ENCODE measurements at places on chromosomes 13 and 19.

GRCh38 chr19:42494321-42494720, 34.0 kb downstream of the CEACAM1 start:
- no peak overlapping the region for H3K4me3 ChIP-seq
- H3K27ac ChIP-seq = peak overlapping the region; percentile 24
- no peak for DNase-seq
- no peaks in the 10 kb centered on the region for H3K36me3 ChIP-seq
- H3K4me1 ChIP-seq = peaks cover 35% of the 10 kb centered on the region

GRCh38 chr19:1509602-1510441, 3.0 kb downstream of the ADAMTSL5 start:
- peaks cover 45% of the 10 kb centered on the region for H3K27me3 ChIP-seq
- peak overlapping the region; percentile 57 for H3K27ac ChIP-seq
- H3K4me1 ChIP-seq = peaks cover 11% of the 10 kb centered on the region
- DNase-seq = no peak
- H3K36me3 ChIP-seq = no peaks in the 10 kb centered on the region
- peak overlapping the region; percentile 63 for H3K4me3 ChIP-seq

DNA sequence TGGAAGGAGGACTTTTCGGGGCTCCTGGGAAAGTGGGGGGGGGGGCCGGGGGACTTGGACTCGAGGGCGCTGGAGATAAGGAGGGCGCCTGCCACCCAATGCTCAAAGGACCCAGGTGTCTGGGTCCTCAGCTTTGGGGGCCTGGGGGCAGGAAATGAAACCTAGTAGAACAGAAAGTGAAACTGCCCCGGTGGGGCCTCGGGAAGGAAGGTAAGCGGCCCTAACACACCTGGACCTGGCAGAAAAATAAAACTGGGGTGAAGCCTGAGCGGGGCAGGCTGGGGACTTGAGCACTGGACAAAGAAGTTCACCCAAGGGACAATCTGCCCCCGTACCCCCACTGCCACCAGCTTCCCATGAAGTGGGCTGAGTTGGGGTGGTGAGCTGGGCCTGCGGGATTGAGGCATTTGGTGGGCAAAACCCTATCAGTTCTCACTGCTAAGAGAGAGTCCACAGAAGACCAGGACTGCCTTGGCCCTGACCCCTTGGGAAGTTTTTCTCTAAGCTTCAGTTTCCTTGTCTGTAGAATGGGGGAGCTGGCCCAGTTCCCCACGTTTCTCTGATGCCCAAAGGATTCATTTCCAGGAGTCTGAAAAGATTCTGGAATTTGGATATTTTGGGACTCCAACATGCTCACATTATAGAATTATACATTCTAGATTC, 2.3 kb downstream of the PRKD2 start:
- H3K4me3 ChIP-seq = peak overlapping the region; percentile 97
- H3K36me3 ChIP-seq = peaks cover 4% of the 10 kb centered on the region
- no peak for DNase-seq

DNA sequence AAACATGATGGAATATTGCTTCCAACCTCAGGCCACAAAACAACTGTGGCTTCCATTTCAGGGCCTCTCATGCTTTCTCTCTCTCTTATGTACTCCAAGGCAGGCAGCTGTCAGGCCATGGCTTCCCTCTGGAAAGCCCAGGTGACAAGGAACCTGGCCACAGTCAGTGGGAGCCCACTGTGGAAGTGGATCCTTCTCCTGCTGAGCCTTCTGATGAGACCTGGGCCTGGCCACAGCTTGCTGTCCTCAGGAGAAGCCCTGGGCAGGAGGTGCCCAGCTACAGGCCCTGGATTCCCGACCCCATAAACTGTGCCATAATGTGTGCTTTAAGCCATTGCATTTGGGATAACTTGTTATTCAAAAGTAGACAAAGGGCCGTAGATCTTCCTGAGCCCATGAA, 71.2 kb downstream of the SPACA7 start:
- H3K4me3 ChIP-seq = no peak overlapping the region
- no peak overlapping the region for H3K27ac ChIP-seq
- no peaks in the 10 kb centered on the region for H3K36me3 ChIP-seq
- peaks cover 35% of the 10 kb centered on the region for H3K27me3 ChIP-seq
- H3K4me1 ChIP-seq = peaks cover 11% of the 10 kb centered on the region

- H3K4me1 ChIP-seq = peaks cover 5% of the 10 kb centered on the region
- H3K36me3 ChIP-seq = no peaks in the 10 kb centered on the region
- no peak overlapping the region for H3K4me3 ChIP-seq
- peaks cover 64% of the 10 kb centered on the region for H3K27me3 ChIP-seq
- DNase-seq = no peak
These were observed 18.2 kb upstream of the MEIS3 start for GRCh38 chr19:47437500-47437899.

DNA sequence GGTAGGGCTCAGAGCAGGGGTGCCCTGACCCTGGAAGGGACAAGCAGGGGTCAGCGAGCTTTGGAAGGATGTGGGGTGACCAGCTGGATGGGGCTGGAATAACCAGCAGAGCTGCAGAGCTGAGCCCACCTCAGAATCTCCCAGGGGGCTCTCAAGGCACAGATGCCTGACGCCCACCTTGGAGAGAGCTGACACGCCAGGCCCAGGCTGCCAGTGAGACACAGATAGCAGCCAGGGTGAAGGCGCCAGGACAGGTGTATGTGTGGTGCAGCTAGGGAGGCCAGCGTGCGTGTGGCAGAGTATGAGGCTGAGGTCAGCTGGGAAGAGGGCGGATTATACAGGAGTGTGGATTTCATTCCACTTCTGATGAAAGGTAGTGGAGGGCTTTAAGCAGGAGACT, 8.9 kb downstream of the AP1M1 start:
- DNase-seq = no peak
- no peak overlapping the region for H3K27ac ChIP-seq
- H3K36me3 ChIP-seq = peaks cover 23% of the 10 kb centered on the region
- H3K27me3 ChIP-seq = no peaks in the 10 kb centered on the region
- H3K4me1 ChIP-seq = no peaks in the 10 kb centered on the region

DNA sequence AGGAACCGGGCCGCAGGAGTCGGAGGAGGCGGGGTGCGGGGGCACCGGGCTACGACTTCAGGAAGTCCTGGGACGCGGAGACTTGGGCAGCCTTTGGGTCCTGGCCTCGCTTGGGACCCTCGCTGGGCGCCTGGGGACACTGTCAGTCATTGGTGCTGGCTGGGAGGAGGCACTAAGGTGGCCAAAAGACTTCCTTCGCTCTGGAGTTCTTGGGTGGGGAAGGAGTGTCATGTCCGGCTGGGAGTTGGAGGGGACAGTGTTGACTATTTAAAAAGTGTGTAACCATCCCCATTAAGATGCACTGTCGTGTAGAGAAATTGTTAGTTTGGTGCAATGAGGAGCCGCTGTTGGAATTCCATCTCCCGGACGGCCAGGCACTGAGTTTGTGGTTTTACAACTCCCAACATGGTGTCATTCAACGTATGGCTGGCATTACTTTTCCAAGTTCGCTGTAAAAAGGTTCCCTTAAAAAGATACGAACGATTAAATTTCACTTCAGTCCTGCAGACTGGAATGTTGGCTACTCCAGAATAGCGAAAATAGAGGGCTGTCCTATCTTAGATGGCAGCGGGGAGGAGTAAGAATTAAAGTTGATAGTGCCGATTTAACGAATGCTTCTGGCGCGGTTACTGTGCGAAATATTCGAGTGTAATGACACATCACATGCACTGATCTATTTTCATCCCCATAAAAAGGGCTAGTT, 776 bp downstream of the DNAJC3 start:
- peak overlapping the region; percentile 90 for H3K27ac ChIP-seq
- peaks cover 28% of the 10 kb centered on the region for H3K4me1 ChIP-seq
- DNase-seq = no peak
- H3K4me3 ChIP-seq = peak overlapping the region; percentile 99
- H3K36me3 ChIP-seq = peaks cover 7% of the 10 kb centered on the region

DNA sequence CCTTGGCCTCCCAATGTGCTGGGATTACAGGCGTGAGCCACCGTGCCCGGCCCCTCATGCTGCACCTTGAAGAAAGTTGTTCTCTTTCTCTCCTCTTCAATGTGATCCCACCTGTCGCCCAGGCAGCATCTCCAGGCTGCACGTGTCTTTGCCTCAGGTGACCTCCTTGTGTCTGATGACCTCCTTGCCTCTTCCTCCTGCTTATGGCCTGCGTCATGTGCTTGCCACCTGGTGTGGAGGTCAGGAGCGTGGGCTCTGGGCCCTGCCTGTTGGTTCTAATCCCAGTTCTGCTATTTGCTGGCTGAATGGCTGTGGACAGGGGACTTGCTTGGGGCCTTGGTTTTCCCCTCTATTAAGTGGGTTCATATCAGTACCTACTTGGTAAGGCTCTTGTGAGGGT, 6.3 kb downstream of the BICRA start:
- H3K27me3 ChIP-seq = no peaks in the 10 kb centered on the region
- H3K36me3 ChIP-seq = peaks cover 6% of the 10 kb centered on the region
- no peak overlapping the region for H3K4me3 ChIP-seq
- no peak overlapping the region for H3K27ac ChIP-seq
- peaks cover 37% of the 10 kb centered on the region for H3K4me1 ChIP-seq

- H3K4me3 ChIP-seq = no peak overlapping the region
- no peak for DNase-seq
- H3K27me3 ChIP-seq = no peaks in the 10 kb centered on the region
- no peak overlapping the region for H3K27ac ChIP-seq
- peaks cover 10% of the 10 kb centered on the region for H3K4me1 ChIP-seq
- H3K36me3 ChIP-seq = no peaks in the 10 kb centered on the region
These were observed 1702.2 kb downstream of the EFNB2 start for GRCh38 chr13:104833221-104833620.

GRCh38 chr13:75025956-75026355, 456.0 kb downstream of the TBC1D4 start:
- DNase-seq = no peak
- no peak overlapping the region for H3K4me3 ChIP-seq
- H3K4me1 ChIP-seq = no peaks in the 10 kb centered on the region
- no peak overlapping the region for H3K27ac ChIP-seq
- no peaks in the 10 kb centered on the region for H3K27me3 ChIP-seq

DNA sequence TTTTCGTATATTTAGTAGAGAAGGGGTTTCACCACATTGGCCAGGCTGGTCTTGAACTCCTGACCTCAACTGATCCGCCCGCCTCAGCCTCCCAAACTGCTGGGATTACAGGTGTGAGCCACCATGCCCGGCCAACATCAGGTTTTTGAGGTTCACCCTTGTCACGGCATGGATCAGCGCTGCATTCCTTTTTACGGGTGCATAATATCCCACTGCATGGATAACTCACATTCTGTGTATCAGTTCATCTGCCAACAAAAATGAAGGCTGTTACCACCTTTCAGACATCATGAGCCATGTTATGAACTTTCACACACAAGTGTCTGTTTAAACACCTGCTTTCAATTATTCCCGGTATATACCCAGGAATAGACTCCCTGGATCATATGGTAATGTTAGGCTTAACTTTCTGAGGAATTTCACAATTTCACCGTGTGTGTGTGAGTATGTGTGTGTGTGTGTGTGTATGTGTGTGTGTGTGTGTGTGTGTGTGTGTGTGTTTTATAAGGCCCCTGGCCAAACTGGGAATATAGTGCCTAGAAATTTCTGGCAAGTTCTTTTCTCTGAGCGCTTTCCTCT, 52.2 kb downstream of the AP1M1 start:
- DNase-seq = no peak
- no peak overlapping the region for H3K27ac ChIP-seq
- peaks cover 4% of the 10 kb centered on the region for H3K27me3 ChIP-seq
- no peaks in the 10 kb centered on the region for H3K36me3 ChIP-seq
- H3K4me3 ChIP-seq = no peak overlapping the region

DNA sequence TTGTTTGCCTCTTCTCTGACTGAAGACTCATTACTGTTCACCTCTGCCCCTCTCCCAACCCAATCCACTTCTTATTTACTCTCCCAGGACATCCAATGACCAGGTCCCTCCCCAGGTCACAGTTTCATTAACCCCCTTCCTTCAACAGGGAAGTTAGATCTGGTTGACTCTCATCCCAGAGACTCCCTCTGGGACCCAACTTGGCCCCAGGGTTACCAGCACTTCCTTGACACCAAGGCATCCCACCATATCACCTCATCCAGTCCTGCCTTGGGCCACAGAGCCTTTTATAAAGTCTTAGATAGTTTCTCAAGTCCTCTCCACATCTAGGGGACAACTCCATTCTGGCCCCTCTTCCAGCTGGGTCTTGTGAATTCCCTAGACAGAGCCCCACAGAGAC, 470.6 kb upstream of the TSHZ3 start:
- peaks cover 10% of the 10 kb centered on the region for H3K27me3 ChIP-seq
- no peak overlapping the region for H3K4me3 ChIP-seq

DNA sequence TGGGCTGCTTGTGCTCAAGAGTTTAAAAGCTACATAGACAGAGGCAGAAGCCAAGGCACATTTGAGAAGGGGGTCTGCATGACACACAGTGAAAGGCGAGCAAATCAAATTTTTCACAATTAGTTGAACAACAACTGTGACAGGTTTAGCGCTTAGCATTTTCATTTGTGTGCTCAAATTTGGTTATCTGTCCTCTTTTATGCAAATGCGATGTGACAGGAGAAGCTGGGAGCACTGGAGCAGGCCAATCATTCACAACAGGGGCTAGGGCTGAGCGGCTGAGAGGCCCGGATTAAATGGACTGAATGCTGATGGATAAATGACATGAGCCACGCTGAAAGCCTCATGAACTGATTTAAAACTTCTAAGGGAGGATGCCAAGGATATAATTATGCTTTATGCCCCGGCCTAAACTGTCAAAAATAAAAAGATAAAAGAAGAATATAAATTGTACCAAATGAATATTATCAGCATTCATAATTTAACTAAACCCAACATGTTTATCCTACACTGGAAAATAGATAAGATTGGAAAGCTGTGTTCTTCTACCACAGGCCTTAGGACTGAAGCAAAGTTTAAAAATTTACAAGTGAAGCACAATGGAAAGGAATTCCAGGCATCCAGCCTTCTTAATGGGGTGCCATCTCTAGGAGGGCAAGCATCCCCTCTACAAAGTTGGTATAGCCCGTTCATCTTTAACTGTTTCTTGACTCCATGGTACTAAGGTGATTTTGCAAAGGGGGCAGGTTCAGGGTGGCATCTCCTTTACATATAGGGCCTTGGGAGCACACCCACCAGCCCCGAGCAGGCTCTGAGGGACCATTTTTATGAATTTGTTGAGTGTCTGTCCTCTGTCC, 117.9 kb downstream of the RBM26 start:
- H3K4me1 ChIP-seq = peaks cover 5% of the 10 kb centered on the region
- DNase-seq = no peak
- no peaks in the 10 kb centered on the region for H3K27me3 ChIP-seq

DNA sequence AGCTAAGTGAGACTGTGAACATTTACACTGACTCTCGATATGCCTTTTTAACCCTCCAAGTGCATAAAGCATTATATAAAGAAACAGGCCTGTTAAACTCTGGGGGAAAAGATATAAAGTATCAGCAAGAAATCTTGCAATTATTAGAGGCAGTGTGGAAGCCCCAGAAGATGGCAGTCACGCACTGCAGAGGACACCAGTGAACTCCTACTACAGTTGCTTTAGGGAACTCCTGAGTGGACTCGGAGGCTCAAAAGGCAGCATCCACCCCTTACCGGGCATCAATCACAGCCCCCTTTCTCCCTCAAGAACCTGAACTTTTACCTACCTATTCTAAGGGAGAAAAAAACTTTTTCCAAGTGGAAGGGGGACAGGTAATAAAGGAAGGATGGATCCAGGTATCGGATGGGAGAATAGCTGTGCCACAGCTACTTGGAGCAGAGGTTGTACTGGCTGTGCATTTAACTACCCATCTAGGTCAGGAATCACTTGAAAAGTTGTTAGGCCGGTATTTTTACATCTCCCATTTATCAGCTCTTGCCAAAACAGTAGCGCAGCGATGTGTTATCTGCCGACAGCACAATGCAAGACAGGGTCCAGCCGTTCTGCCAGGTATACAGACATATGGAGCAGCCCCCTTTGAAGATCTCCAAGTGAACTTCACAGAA, 80.1 kb downstream of the ZNF486 start:
- H3K4me1 ChIP-seq = peaks cover 11% of the 10 kb centered on the region
- peak overlapping the region; percentile 38 for H3K4me3 ChIP-seq
- no peak for DNase-seq
- no peaks in the 10 kb centered on the region for H3K27me3 ChIP-seq
- H3K36me3 ChIP-seq = no peaks in the 10 kb centered on the region
- H3K27ac ChIP-seq = peak overlapping the region; percentile 21
